ENCODE measurements at places on chromosomes 2 and 18.

DNA sequence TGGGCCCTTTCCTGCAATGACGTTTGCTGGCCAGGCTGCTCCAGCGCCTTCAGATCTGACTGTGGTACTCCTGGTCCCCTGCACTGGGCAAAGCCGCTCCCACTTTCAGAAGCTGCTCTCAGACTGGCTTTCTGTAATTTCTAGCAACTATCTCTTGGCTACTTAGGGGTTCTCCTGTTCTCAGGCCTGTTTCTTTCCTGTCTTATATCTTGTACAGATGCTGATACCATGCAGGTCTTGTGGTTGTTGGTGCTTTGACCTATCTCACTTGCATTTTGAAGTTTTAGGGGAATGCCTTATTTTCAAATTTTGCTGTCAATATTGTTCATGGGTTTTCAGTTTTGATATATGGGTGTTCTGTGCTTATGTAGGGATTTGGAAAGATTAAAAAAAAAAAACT, 145.8 kb downstream of the CLIP4 start:
- DNase-seq: no peak

- DNase-seq: no peak
These were observed 28.8 kb downstream of the CTDP1 start for GRCh38 chr18:79708412-79708811.

- no peak for DNase-seq
These were observed 67.5 kb upstream of the FOSL2 start for GRCh38 chr2:28325173-28325566.

DNA sequence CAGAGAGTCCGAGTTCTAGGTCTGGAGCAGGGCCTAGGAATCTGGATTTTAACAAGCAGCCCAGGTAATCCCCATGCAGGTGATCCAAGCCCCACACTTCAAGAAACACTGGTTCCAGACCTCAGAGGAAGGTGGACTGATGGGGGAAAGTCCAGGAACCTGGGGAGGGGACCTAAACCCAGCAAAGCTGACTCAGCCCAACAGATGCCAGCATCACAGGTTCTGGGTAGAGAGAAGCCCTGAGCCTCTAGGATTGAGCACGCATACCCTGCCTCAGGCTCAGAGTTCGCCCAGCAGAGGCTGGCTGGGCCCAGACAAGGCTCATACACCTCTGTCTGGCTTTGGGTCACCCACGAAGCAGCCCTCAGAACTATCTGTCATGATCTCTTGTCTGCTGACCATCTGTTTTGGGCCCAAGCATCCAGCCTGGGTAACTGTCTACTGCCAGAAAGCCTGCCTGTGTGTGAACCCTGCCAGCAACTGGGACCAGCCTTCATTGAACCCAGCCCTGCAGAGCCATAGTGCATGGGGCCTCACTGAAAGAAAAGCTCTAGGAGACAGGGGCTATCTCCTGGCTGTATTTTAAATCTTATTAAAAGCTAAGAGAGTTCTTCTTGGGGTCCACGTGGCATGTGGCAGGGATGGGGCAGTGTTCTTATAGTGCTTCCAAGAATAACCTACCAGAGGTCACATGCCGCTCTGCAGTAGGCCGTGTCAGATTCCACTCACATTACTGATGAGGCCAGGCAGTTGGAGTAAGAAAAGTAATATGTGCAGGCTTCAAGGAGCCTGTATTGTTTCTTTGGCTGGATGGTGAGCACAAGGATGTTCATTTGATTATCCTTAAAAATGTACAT, 7.4 kb downstream of the TMEM127 start:
- DNase-seq: no peak

DNA sequence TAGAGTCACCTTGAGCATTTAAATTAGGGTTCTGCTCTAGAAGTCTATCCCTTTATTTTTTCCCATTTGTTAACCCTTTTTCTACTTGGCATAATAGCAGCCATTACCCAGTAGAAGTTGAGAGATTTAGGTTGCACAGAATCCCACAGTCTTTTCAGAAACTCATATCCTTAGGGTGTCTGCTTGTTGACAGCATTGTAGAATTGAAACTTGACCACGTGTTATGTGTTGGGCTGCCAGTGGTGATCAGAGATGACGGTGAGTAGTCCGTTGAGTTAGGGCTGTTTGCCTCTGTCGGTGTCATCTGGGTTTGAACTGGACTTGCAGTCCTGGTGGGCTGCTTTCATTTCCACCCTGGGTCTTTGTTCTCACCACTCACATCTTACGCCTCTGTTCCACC, 114.4 kb downstream of the NEDD4L start:
- no peak for DNase-seq

- DNase-seq: no peak
These were observed at the start of gene NLRC4 for GRCh38 chr2:32264422-32265105. Gene NLRC4, minus strand, starts transcription at chr2:32264886. Its CDS starts 8,111 bp downstream, at chr2:32256775.

DNA sequence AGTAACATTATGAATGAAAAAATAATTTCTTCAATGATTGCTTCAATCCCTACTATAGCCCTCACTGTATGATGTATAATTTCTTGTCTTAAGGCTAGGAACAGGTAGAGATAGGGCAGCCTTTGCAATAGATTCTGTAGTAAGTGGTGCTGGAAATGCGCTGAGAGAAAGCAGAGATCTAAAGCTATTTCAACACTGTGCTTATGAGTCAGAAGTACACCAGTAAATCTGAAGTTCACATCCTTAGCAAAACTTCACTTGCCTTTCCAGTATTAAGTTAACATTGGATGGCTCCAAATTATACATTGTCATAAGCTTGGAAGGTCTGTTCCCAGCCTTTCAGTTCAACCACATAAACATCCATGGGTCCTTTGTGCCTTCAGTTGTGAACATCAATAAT, 178.2 kb upstream of the EPHA4 start:
- DNase-seq: no peak

DNA sequence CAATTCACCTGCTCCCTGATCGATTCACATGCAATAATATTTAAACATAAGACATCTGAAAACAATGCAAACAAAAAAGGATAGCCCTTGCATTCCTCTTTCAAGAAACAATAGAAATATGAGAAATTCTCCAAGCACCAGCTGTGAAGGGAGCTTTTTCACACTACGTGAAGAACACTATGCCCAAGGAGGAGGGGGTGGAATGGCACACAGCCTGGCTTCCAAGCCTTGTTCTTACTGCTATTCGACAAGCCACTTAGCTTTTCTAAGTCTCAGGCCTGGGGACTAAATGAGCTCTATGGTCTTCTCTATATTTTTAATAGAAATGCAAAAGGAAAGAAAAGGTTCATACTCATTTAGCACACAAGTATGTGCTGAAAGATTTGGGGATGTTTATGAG, 92.2 kb upstream of the CHRNA1 start:
- DNase-seq: no peak

DNA sequence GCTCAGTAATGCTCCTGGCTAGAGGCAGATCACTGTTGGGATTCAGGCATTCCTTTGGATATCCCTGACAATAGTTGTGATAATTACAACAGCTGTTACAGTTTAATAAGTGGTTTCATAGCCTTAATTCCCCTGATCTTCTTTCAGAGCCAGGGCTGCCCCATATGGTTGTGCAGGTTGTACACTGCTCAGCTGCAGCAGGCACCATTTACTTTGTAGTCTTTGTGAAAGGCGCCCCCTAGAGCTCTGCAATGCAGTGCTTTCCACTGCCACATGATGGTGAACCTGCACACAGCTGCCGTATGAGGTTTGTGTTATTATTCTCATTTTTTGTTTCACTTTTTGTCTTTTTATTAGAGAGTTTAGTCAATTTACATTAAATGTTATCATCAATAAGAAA, 239.1 kb downstream of the KCNS3 start:
- no peak for DNase-seq

- DNase-seq: no peak
These were observed 73.9 kb downstream of the EMILIN2 start for GRCh38 chr18:2920546-2921343.

DNA sequence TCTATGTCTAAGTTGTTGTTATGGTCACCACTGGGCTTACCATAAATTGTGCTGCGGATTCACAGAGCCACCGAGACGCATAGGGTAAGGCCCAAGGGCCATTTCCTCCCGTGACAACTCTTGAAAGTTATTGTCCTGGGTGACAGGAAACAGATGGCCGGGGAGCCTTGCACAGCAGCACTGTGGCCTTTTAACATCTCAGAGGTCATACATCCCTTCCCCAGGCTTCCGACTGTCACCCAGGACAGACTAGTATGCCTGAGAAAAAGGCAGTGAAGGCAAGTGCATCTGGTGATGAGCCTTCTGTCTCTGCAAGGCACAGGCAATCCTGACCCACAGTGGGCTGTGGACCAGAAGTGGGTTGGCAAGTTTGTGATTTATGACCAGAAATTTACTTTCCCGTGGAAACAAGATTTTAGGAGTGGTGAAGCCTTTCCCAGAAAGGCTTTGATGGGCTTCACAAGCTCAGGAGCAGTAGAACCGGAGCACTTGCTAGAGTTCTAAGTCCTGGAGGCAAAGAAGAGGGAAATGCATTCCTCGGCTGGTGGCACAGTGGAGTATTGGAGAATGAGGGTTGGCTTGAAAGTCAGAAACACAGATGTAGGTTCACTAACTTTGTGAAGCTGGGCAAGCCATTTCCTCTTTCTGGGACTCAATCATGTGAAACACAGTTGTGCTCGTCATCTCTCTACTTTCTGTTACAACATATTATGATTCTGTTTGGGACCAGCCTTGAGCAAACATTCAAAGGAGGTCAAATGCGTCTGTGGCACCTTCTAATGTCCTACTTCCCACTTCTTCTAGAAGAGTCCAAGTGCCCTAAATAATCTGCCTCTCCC, 2.0 kb upstream of the CAPN14 start:
- no peak for DNase-seq

- no peak for DNase-seq
These were observed 4.7 kb upstream of the SLC20A1 start for GRCh38 chr2:112640800-112641675.

DNA sequence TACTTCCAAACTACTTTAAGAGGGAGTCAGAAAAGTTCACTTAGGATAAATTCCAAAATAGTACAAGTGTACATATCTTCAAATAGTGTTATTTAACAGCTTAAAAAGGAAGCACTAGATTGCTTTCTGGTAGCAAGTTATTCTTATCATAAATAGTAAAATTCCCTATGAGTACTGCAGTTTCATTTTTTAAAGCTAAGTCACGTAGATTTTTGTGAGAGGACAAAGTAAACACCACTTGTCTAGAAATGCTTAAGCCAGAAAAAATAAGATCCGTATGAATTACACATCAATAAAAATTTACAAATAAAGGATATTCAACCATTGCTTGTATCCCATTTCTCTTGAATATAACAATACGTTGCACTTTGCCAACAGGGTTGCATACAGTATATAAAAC, 19.2 kb downstream of the HNRNPLL start:
- DNase-seq: no peak

DNA sequence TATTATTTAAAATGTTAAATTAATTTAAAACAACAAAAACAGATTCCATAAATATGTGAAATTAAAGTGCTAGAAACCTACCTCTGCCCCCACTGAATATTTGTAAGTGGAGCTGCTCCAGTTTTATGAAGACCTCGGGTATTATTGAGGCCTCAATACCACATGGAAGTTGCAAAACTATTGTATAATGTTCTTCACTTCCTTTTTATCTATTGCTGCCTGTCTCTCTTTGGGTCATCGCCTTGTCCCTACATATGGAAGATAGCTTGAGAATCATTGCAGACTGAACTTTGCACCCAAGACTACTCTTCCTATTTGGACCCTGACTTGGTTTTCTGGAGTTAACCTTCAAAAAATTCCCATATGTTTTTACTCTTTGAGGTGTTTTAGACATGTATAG, 212.1 kb upstream of the NETO1 start:
- DNase-seq: no peak

- DNase-seq: no peak
These were observed 104.6 kb downstream of the CCBE1 start for GRCh38 chr18:59592624-59593023.

- no peak for DNase-seq
These were observed 1324.1 kb upstream of the SLC39A10 start for GRCh38 chr2:194332799-194333490.

GRCh38 chr2:60376252-60376651, 177.2 kb downstream of the BCL11A start:
- DNase-seq: no peak

GRCh38 chr2:65293376-65293775, 65.7 kb downstream of the ACTR2 start:
- DNase-seq: no peak

DNA sequence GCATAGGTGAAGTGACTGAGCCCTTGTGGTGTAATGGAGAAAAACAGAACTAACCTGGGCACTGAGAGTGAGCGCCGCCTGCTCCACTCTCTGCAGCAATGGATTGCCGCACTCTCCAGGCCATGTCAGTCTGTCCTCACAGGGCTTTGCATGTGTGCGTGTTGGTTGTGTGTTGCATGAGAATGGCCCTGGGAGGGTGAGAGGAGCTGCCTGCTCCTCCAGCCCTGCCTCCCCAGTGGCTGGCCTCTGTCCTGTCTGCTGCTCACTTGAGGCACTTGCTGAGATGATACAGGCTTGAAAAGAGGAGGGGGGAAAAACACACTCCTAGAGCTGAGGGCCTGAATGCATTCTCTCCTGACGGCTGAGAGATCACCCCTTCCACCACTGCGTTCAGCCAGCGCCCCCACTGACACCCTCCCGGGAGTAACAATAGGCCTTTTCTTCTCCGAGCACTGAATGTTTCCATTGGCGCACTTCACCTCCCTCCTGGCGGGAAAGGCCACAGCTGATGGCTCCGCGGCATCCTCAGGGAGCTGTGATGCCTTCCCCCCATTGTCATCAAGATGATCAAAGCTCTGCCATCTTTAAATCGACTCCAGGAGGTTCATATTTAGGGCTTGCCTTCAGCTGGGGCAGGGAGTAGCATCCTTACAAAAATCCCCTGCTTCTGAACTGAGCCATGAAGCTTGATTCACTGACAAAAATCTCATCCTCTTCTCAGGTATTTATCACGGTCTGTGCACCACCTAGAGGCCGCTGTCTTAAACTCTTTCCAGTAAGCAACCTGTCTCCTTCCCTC, 49.9 kb upstream of the DAPL1 start:
- DNase-seq: no peak

- DNase-seq: no peak
These were observed 261.9 kb upstream of the FSHR start for GRCh38 chr2:49416252-49416651.

GRCh38 chr2:109613081-109613921, 465 bp downstream of the SEPTIN10 start:
- no peak for DNase-seq

GRCh38 chr2:5730386-5730785, 38.2 kb downstream of the SOX11 start:
- no peak for DNase-seq

GRCh38 chr2:222364285-222364895, 60.0 kb upstream of the SGPP2 start:
- DNase-seq: no peak

DNA sequence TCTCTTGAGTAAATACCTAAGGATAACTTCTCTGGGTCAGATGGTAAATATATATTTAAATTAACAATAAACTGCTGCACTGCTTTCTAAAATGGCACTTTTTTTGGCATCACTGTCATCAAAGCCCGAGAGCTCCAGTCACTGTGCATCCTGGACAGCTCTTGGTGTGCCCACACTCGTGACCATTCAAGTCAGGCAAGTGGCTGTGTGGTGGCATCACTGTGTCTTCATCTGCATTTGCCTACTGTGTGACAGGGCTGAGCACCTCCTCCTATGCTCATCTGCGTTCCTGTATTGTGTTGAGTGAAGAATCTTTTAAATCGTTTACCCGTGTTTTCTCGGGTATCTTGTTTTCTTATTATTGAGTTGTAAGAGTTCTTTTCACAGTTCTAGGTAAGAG, 568.1 kb upstream of the SALL3 start:
- DNase-seq: no peak

GRCh38 chr2:237096911-237097310, 11.2 kb downstream of the COPS8 start:
- DNase-seq: no peak

- no peak for DNase-seq
These were observed 462.3 kb downstream of the MEIS1 start for GRCh38 chr2:66897181-66897580.

Measured in NCI-H187 treated with DMSO at 0.1 percent for 48 hours (cell line).